ENCODE measurements at places on chromosomes 1 and 21.

- DNase-seq: no peak
Measured at GRCh38 chr1:242467556-242468145, 56.8 kb downstream of the PLD5 start.

DNA sequence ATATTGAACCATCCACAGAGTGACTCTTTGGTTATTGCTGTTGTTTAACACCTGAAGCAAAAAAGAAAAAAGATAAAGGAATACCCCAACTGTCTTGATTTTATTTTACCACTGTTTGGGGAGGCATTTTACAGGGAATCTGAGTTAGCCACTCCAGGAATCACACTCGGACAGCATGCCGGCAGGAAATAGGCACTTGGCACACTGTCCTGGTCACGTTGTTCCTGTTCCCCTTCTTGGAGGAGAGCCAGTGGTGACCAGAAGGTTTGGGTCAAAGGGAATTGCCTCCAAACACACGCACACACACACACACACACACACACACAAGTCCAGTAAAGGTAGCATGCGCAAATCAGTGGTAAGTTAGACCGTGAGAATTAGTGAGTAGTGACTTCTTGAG, 13.8 kb downstream of the RGS4 start:
- no peak for DNase-seq

DNA sequence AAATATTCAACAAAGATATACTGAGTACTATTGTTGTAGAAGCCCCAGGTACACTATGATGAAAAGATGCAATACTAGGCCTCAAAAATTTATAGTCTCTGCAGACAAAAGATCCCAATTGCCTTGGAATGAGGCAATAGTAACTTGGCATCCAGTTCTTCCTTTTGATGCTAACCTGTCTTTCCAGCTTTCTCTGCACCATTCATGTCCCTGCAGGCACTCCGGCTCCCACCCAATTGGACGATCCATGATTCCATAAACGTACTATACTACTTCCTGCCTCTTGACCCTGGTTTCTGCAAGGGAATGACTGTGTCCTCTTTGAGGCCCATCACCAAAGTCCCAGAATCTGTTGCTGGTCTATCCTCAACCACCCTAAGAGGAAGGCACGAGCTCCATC, 8.0 kb upstream of the TAGLN2 start:
- DNase-seq: no peak

DNA sequence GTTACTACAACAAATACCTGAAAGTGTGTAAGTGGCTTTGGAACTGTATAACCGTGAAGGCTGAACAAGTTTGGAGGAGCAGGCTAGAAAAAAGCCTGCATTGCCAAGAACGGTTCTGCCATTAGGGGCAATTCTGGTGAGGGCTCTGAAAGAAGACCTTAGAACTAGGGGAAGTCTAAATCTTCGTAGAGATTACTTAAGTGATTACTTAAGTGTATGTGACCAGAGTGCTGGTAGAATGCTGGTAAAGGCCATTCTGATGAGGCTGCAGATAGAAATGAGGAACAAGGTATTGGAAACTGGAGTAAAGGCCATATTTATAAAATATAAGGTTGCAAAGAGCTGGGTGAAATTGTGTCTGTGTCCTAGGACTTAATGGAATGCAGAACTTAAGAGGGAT, 158.0 kb downstream of the CLIC6 start:
- DNase-seq: no peak

DNA sequence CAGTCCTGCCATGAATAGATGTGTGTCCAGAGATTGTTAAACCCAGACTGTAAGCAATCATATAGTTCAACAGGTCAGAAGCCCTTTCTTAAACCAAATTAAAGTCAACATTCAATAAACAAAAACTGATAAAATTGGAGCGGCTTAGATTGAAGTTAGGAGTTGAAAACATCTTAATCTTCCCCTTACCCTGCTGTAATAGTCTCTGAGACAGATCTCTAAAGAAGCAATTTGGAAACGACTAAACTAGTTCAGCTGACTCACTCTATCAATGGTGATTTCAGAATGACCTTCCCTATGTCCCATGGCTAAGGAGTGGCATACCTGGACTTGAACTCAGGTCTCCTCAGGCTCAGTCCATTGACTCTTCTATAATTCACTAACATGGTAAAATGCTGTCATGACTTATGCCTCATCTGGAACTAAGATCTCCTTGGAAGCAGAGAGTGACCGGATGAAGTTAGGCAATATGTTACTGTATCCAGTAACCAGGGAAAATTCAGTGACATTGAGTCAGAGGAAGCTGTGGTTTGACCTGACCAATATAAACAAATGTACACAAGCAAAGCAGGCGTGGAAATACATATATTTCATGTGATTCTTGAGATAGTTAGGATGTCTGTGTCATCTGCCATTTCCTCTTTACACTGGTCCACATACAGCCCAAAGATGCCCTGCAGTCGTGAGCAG, 30.1 kb downstream of the SGIP1 start:
- DNase-seq: no peak

GRCh38 chr21:46154155-46154954, 1.0 kb downstream of the FTCD start:
- DNase-seq: peak; percentile 60

GRCh38 chr1:167291539-167292185, 71.0 kb downstream of the POU2F1 start:
- no peak for DNase-seq

GRCh38 chr1:210647406-210648333, 319.0 kb downstream of the HHAT start:
- DNase-seq: no peak

DNA sequence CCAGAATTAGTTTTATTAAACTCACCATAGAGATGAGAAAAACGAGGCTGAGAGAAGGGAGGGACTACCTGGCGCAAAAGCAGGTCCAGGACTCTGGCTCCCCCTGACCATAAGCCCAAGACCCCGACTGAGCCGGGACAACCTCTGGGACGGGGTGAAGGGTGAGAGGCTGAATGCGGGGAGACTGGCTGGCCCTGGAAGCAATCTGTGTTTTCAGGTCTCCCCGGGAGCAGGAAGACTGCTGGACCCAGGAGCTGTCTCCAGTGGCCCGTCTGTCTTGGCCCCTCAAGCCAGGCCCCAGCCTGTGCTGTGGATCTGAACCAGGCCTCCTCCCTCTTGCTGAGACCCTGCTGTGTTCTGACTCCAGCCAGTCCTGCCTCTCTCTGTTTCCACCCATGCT, 240.8 kb downstream of the TRABD2B start:
- peak; percentile 15 for DNase-seq

DNA sequence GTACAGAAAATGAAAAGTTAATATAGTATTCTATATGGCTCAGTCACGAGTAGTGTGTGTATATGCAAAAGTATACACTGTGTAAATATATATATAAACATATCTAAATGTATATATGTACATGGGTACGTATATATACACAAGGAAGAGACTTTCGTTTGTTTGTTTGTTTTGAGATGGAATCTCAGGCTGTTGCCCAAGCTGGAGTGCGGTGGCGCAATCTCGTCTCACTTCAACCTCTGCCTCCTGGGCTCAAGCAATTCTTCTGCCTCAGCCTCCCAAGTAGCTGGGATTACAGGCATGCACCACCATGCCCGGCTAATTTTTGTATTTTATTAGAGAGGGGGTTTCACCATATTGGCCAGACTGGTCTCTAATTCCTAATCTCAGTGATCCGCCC, 16.4 kb downstream of the IL12RB2 start:
- no peak for DNase-seq

GRCh38 chr1:115473986-115474565, 136.0 kb upstream of the NGF start:
- DNase-seq: no peak

DNA sequence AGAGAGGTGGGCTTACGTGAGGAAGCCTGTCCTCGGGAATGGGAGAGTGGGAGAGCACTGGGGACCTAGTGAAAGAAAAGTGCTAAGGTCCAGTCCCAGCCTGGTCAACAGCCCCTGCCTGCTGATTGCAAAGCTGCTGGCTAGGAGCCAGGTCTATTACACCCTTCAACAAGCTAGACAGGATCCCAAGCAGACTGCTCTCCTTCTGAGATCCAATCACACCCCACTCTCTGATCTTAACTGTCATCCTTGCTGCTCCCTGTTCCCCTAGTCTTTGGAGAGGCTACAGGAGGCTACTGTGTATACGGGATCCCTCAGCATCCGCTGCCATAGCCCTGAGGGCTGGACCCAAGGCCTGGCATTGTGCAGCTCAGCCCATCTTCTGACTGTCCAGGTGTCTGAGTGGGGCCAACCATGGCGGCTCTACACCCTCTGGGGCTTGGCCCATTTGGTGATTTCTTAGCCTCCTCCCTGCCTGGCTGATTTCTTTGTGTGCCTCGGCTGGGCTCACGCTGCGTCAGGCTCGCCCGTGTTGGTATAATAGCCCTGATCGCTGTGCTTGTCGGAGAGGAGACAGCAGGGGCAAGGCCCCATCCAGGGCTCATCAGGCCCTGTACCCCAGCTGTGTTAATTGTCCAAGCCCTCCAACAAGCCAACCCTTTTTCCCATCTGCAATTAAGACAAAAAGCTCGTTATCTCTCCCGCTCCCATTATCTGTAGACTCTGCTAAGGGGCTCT, 43.9 kb downstream of the NAV1 start:
- DNase-seq: no peak

- no peak for DNase-seq
Measured at GRCh38 chr1:91402023-91402422, 2.6 kb downstream of the HFM1 start.

- no peak for DNase-seq
Measured at GRCh38 chr1:36175137-36176095, 19.5 kb downstream of the MAP7D1 start.

DNA sequence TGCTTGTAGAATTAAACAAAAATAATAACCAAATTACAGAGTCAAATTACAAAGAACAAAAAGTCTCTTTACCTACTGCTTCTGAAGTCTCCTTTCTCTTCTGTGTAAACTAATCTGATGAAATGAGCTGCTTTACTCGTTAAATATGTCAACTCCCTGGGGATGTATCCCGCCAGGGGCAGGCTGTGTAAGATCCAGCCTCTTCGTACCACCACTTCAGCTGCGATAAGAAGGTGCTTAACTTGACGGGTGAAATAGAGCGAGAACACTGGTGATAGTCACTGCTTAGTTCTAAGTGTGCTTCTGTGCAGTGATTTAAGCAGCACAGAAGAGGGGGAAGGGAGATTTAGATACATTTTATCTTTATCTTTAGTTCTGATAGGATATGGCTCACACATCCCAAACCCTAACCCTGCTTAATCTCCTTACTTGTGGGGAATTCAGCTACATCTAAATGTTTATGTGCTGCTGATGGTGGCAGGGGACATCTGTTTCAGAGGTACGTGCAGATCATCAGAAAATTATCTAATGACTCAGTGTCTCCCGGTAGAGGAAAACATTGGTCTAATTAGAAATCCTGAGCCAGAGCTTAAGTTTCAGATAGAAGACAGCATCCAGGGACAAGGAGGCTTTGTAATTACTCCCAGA, 46.0 kb downstream of the RHOU start:
- DNase-seq: no peak

DNA sequence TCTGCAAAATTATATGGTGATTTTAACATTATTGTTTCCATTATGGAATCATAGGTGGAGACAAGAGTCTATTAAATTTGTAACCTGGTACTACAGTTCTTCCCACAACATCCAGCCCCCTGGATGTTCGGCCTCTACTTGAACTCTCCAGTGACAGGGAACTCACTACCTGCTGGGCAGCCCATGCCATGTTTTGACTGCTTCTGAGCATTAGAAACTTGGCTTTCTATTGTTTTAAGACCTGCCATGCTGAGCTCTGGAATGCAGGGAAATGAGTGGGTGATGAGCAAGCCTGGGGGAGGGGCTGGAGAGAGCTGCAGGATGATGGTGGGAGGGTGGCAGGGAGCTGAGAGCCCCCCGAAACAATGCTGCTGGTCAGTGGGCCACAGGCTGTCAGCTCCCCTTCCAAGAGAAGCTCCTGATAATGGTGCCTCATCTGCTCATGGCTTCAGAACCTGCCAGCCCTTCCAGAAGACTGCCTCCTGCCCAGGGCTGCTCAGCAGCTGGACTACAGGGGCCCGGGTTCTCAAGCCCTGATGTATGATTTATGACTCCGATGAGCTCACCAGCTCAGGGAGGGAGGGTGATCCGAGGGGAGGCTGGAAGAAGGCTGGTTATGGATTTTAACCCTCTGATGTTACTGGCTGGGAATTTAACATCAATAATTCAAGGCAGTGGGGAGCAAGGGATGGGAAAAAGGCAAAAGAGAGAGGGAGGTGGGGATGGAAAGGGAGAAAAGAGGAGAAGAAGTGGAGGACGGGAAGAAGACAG, 205.0 kb downstream of the HIVEP3 start:
- no peak for DNase-seq

DNA sequence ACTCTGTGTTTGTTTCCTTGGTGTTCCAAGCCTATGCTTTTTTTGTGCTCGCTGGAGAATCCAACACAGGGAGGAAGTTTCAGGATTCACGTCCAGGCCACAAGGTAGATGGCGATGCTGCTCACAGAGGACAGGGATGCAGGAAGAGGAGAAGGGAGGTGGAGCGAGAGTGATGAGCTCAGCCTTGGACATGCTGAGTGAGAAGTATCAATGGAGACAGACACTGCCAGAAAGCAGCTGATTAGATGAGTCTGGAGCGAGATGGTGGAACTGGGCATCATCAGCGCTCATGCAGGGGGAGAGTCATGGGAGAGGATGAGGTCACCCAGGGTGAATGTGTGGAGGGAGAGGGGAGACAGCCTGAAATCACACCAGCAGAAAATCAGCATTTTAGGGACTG, 110.0 kb downstream of the GLUL start:
- no peak for DNase-seq

- no peak for DNase-seq
Measured at GRCh38 chr1:80533093-80533492, 1267.6 kb upstream of the ADGRL2 start.

- no peak for DNase-seq
Measured at GRCh38 chr1:23483321-23484252, at the start of gene ASAP3. TSS of gene ASAP3 (minus strand) at chr1:23484179. CDS start at chr1:23484133, 46 bp downstream.

- no peak for DNase-seq
Measured at GRCh38 chr1:169018751-169019150, 87.7 kb upstream of the ATP1B1 start.
